Tracheal epithelial cell (primary cell): ENCODE measurements at places on chromosomes 5 and 9. TPM values are rescaled to one million over a fixed set of nuclear protein-coding genes. Genes with fewer than 3 reads are reported as not detected.

ZNF608 gene
- 6.2 and 13.3 TPM in 2 replicates for total RNA-seq

EXOC3 gene
- total RNA-seq = 30.3 and 37.4 TPM in 2 replicates

DIRAS2 gene
- 0.72 TPM in 1 of 2 replicates, not detected in the other for total RNA-seq

PRDM9 gene
- under 0.01 TPM in 1 of 2 replicates, not detected in the other for total RNA-seq

CCDC180 gene
- total RNA-seq = under 0.01 TPM in 1 of 2 replicates, not detected in the other

TIMD4 gene
- total RNA-seq = 0.72 TPM in 1 of 2 replicates, not detected in the other

TMEM174 gene
- total RNA-seq = not detected in 2 replicates

PLPPR1 gene
- total RNA-seq = under 0.01 TPM in 1 of 2 replicates, not detected in the other

LCN15 gene
- under 0.01 TPM in 1 of 2 replicates, not detected in the other for total RNA-seq

SERINC5 gene
- 28.7 and 33.7 TPM in 2 replicates for total RNA-seq

PHF24 gene
- total RNA-seq = under 0.01 and 0.48 TPM in 2 replicates

TMEFF1 gene
- total RNA-seq = 0.21 and 1.7 TPM in 2 replicates

THBS4 gene
- 0.24 and 1.3 TPM in 2 replicates for total RNA-seq

PTCD2 gene
- 3.4 and 4.3 TPM in 2 replicates for total RNA-seq

ANKDD1B gene
- total RNA-seq = 0.72 and 1.5 TPM in 2 replicates

SLC45A2 gene
- 0.21 TPM in 1 of 2 replicates, not detected in the other for total RNA-seq

TAF1L gene
- total RNA-seq = under 0.01 TPM in 2 replicates

PTGDS gene
- total RNA-seq = not detected in 2 replicates
